ENCODE measurements at places on chromosomes 1 and 21.

- DNase-seq = no peak
These were observed 164.0 kb downstream of the PGBD5 start for GRCh38 chr1:230261928-230262650.

DNA sequence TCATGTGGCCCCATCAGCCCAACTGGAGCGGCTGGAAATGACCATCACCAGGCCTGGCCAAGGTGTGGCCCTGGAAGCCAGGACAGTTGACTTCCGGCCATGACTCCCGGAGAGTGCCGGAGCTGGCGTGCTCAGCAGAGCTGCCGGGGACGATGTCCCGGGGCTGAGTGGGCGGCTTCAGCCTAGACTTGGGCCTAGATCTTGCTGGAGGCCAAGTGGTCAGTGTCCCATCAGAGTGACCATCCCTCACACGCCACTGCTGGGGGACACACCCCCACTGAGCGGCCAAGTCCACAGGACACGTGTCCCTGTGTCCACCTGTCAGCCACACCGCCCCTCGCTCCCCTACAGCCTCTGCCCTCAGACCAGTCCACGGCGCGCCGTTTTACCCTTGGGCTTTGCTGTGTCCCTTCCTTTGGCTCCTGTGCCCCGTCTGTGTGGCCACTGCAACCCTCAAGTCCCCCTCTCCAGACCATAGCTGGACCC lies 4.0 kb downstream of the FAAP20 start:
- DNase-seq = no peak

DNA sequence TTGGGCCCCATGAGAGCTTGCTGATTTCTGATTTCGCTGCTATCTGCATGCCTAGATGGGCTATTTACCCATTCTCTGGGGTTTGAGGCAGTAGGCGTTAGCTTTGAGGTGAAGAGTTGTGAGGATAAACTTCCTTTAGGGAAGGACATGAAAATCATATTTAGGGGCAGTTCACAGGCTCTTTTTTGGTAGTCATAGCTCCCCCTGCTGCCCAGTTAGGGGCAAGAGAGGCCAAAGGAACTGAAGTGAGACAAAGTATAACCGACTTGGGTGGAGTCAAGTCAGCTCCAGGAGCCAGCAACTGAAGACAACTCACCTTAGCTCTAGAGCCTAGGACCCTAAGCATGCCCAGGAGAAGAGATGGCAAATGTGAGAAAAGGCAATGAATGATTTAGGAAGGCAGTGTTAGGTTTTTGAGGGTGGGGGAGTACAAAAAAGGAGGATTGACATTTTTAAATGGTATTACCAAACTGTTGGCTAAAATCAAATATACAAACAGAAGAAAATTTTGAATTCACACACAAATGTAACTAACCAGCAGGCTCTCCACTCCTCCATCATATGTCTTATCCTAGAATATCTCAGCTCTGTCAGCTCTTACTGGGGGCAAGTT lies 625.2 kb downstream of the LMO4 start:
- peak; percentile 35 for DNase-seq

- no peak for DNase-seq
These were observed 51.2 kb downstream of the OPTC start for GRCh38 chr1:203544978-203545816.

DNA sequence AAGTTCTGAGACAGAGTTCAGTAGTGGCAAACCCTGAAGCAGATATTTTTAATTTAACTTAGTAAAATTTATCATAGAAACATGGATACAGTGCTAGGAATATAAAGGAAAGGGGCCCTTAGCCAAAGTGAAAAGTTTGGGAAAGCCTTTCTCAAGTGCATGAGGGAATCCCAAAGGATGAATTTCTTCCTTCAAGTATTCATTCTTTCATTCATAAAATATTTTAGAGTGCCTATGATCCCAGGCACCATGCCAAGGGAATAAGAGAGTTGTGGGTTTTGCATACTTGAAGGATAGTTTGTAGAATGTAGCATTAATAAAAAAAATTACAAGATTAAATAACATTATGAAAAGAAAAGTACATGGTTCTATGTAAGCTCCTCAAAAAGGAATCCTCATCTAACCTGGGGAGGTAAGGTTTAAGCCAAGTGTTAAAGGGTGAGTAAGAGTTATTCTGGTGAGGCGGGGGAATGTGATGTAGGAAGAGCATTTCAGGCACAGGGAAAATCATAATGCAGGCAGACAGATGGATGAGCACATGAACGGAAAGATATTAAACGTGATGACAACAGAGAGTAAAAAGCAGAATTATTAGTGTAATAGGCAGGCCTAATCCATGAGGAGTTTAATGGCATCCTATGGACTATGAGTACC lies 40.4 kb upstream of the NTNG1 start:
- DNase-seq = no peak

GRCh38 chr21:43353282-43354025 lies 73.5 kb downstream of the SIK1 start:
- no peak for DNase-seq

DNA sequence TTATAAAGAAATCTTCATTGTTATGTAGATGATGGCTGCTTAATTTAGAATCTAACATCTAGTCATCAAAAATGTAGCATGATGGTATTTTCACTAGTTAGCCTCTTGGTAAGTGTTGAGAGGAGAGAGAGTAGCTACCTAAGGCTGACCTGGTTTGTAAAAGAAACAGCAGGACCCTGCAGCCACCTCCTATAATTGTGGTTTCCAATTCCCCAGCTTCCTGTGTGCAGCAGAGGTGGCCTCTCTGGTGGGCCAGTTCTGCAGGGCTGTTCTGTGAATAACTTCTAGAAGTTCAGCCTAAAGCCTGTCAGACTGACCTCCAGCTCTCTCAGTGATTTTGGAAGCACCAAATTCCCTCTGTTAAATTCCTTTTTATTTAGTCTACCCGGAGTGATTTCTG lies 246.4 kb upstream of the LRRC7 start:
- DNase-seq = no peak

DNA sequence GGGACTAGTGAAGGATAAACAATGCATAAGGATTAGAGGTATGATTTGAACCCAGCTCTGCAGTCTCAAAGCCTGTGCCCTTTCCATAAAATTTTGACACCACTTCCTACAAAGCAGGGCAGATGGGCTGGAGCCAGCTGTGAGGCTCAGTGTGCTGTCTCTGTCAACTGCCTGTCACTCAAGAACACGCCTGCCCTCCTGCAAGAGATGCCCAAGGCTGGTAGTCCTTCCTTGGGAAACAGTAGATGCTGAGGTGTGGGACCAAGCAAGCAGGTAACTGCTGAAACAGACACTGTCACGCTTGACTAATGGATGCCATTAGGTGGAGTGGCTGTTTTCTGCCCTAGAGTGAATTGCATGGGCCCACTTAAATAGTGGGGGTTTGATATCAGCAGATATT lies 402.0 kb downstream of the PTPRU start:
- DNase-seq = no peak

- no peak for DNase-seq
These were observed 4.1 kb downstream of the OLFML3 start for GRCh38 chr1:113983391-113983790.

DNA sequence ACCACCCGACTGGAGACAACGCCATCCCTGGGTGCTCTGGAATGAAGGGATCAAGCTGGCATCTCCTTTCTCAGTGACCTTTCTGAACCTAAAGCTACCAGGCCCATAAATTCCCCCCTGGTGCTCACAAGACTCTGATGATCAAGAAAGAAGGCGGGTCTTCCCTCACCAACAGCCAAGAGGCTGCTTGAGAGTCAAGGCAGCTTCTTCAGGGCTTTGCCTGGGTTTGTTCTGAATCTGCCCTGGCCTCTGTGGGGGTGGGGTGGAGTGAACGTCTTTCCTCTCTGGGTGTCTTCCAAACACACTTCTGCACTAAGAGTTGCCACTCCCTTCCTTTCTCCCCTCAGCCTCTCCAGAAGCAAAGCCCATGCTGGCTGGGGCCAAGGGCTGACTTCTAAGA lies 36.1 kb downstream of the CD247 start:
- peak; percentile 63 for DNase-seq

DNA sequence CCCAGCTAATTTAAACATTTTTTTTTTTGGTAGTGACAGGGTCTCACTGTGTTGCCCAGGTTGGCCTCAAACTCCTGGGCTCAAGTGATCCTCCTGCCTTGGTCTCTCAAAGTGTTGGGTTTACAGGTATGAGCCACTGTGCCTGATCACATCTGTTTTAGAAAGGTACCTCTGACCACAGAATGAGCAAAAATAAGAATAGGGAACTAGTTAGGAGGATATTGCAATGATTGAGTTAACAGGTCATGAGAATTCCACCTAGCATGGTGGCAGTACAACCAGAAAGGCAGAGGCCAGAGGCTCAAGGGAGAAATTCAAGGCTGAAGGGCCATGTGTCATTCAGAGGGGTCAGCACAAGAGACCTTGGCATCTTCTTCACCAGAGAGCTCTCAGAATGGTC lies 49.6 kb downstream of the ELAPOR1 start:
- no peak for DNase-seq

DNA sequence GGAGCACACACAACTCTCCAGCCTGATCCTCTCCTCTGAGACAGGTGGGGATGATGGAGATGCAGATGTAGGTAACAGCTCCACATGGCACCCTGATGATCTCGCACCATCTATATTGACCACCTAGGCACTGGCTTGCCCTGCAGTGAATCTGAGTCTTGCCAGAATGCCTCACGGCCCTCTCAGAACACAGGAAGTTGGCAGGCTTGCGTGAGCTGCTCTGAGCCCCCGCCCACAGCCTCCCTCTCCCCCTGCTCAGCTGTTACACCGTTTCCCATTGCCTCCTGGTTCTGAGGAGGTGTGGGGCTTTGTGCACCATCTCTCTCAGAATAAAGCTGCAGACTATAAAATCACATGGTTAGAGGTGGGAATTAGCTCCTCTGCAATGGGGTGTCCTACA lies 48.0 kb downstream of the URB2 start:
- no peak for DNase-seq

DNA sequence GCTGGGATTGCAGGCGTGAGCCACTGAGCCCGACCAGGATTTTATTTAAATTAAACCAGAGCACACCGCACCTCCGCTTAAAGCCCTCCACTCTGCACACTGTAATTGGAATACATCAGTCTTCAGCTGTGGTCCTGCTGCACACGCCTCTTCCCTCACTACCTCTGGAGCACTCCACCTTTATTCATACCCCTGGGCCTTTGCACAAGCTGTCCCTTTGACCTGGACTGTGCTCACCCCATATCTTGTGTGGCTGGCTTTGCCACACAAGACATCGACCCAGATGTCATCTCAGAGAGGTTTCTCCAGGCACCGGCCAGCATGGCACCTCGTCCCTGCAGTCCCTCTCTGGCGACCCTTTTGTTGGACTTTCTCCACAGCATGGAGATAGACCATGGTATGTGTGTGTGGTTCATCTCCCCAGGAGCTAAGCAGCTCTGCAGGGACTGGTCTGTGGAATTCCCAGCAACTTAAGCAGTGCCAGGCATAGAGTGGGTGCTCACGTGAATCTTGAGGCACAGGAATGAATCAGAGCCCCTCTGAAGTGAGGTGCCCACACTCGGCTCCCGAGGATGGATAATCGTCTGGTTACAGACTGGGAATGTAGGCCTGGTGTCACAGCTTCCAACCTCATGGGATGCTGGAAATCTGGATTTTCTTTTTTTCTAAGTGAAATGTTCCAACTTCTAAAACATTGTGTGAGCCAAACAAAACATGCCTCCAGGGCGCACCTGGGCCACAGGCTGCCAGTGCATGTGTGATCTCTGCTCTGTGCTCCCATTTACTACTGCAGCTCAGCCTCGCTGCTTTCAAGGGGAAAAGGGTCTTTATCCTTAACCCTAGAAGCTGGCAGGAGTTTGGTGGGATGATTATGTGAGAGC lies 61.9 kb downstream of the EVA1C start:
- no peak for DNase-seq

GRCh38 chr1:164651351-164651951 lies 92.5 kb downstream of the PBX1 start:
- DNase-seq = no peak

- no peak for DNase-seq
These were observed 50.1 kb upstream of the SPOCD1 start for GRCh38 chr1:31865728-31866449.

GRCh38 chr1:171141688-171142415 lies 43.2 kb upstream of the FMO2 start:
- DNase-seq = no peak

DNA sequence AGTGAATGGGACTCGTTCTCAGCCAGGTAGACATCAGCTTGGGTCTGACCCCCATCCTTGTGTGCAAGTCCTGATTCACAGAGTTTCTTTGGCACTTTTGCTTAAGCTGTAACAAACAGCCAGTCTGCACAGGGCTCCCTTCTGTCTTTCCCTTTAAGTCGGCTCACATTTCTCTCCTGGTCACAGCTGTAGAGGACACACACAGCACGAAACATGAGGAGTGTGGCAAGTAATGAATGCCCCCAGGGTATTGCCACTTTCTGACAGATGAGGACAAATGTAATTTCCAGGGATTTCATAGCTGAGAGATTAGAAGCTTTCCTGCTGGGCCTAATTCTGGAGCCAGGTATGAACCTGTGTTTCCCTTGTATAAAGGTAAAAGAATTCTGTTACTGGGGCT lies 423.5 kb downstream of the KIF26B start:
- DNase-seq = no peak

DNA sequence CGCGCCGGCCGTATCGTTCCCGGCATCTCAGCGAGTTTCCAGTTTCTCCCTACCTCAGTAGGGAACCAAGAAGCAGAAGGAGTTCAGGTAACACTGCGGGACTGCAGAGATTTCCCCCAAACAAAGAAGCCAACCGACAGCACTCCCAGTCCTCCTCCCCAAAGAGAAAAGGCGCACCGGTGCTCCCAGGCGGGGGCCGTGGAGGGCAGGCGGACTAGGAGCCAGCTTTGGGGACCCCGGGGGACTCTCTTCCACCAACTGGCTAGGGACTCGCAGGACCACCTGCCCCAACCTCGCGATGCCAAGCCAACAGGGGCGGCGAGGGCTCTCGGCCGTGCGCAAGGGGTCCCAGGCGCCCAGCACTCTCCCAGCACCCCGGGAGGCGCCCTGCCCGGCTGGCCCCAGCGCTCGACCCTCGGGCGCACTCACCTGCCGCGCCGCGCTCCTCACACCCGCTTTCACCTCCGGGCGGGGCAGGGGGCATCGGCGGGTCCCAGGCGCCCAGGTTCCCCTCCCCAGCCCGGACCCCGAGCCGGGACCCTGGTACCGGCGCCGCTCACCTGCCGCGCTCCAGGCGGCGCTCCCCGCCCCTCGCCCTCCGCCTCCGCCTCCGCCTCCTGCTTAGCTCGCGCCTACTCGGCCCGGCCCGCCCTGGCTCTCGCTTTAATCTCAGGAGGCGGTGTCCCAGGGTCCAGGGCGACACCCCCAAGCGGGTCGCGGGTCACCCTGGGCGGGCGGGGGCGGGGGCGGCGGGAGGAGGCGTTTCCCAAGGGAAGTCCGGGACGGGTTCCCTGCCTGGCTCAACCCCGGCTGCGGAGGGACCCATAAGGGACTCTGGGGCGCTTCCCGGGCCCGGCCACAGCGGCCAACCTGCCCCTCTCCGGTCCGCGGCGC lies at the start of gene TMPRSS2:
Gene TMPRSS2, minus strand, starts transcription at position 638 of the 894 bp plus-strand sequence. CDS start 10,025 bp downstream, outside the sequence.
- no peak for DNase-seq

GRCh38 chr1:3553166-3553939 lies 58.0 kb downstream of the MEGF6 start:
- DNase-seq = no peak

- DNase-seq = peak; percentile 28
These were observed 251.6 kb upstream of the SGIP1 start for GRCh38 chr1:66282343-66282852.

All from activated T-cell treated with anti-CD3 and anti-CD28 coated beads, Interleukin-2, amount 50 U/mL, for 1 hour (primary cell).